ENCODE measurements at places on chromosomes 6 and 20.

- DNase-seq = no peak
Observed at GRCh38 chr20:57391439-57392301, 474 bp downstream of the RBM38 start.

DNA sequence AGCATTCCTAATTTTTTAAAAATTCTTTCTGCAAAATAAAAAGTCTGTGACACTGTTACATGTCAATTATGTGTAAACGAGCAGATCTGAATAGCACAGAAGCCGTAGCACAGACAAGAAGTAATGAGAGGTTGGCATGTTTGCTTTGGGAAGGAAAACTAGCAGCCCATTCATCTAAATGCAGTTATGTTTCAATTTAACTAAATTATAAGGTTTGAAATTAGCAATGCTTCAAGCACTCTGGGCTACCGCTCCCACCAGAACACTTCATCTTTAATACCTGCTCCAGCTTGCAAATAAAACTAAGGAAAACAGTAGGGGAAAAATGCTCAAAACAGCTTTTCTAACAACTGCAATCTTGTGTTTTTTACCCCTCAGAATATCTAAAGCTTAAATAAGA lies 73.9 kb downstream of the PTPRK start:
- no peak for DNase-seq

DNA sequence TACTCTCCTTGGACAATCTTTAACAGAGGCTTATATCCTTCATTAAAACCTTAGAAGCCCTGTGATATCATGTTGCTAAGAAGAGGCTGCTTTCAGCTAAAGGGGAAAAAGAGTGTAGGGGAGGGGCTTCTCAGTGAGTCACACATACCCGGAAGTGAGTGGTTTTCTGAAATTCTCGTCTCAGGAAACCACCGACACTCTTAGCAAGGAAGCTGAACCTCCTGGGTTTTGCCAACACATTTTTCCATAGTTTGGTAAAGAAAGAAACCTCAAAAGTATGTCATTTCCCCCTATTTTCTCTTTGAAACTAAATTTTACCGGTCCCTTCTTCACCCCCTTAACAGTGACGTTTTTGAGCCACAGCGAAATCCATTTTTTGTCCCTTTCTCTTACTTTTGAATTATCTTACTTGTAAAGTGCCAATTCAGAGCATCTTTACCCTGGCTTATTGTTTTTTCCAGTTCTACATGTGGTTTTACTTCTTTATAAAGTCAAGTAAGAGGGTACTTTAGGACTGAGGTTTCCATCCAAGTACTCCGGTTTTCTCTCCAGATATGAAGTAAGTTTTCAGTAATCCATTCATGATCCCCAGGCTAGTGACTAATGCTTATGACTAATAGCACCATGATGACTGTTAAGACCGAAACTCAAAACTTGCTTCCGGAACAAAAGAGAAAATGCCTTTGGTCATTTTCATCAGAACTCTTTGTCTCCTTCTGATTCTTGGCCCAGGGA lies 219.3 kb downstream of the ARHGAP18 start:
- peak; percentile 78 for DNase-seq

GRCh38 chr20:35871259-35871771 lies 83.0 kb downstream of the SCAND1 start:
- DNase-seq = no peak

GRCh38 chr6:114142258-114142657 lies 171.3 kb upstream of the HDAC2 start:
- DNase-seq = no peak

GRCh38 chr20:13723011-13723410 lies 61.7 kb downstream of the ESF1 start:
- no peak for DNase-seq

GRCh38 chr20:57772349-57772964 lies 62.6 kb upstream of the PMEPA1 start:
- peak; percentile 26 for DNase-seq

GRCh38 chr6:65786815-65787214 lies 79.8 kb upstream of the EYS start:
- DNase-seq = no peak

DNA sequence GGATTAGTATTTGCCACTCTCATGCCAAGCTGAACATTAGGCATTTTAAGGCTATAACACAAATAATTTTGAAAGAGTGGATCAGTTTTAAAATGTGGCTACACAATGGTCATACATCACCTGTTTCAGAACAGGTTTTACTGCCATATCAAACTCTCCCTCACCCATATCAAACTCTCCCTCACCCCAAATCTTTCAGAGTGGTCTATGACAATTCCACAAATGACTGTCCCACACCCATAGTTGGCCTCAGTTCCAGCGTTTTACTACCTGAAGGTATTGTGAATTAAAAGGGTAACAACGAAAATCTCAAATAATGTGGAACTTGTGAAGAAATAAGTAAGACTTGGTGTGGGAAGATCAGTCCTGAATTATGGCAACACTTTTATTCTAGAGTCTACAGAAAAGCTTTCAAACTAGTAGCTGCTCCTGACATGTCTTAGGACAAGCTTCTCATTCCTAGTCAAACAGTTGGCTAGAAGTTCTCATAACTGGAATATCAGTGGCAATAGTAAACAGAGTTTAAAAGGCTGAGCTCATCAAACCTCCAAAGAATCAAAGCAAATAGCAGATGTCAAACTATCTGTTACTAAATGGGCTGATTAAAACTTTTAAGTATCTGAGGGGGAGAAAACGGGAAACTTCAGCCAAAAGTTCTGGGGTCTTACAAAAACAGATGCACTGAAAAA lies 52.4 kb downstream of the MAP3K7 start:
- no peak for DNase-seq

DNA sequence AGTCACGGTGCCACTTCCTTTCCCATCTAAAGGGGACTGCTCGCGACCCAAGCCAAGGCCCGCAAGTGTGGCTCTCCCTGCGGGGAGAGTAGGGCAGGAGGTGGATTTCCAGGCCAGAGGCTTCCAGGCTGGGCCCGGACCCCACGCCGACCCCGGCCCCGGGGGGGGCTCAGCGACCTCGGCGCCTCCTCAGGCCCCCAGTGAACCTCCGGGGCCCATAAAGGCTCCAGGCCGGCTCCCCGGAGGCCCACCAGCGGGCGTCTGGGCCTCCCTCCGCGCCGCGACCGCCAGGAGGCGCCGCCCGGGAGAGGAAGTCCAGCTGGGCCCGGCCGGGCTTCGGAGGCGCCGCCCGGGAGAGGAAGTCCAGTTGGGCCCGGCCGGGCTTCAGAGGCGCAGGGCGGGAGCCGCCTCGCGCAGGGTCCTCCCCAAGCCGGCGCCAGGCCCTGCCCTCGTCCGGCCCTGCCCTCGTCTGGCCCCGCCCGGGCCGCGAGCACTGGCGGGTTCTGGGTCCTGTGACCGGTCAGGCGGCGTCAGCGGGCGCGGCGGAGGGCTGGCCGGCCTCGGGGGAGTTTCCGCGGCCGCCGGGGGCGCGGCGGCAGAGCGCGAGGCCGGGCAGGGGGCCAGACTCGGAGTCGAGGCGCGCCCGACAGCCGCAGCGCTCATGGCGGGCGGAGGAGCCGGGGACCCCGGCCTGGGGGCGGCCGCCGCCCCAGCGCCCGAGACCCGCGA lies at the start of gene RAB32:
Gene RAB32 (plus strand): TSS at position 623 of the 729 bp plus-strand sequence. CDS start 39 bp downstream, at position 662.
- no peak for DNase-seq

GRCh38 chr6:130547723-130548122 lies 181.9 kb downstream of the TMEM200A start:
- no peak for DNase-seq

- DNase-seq = no peak
Observed at GRCh38 chr20:58436868-58437645, 48.0 kb downstream of the VAPB start.
